ENCODE measurements at places on chromosomes 3 and 15.
A peak's percentile ranks its signal among the peaks of the same experiment; 100 is the strongest.

DNA sequence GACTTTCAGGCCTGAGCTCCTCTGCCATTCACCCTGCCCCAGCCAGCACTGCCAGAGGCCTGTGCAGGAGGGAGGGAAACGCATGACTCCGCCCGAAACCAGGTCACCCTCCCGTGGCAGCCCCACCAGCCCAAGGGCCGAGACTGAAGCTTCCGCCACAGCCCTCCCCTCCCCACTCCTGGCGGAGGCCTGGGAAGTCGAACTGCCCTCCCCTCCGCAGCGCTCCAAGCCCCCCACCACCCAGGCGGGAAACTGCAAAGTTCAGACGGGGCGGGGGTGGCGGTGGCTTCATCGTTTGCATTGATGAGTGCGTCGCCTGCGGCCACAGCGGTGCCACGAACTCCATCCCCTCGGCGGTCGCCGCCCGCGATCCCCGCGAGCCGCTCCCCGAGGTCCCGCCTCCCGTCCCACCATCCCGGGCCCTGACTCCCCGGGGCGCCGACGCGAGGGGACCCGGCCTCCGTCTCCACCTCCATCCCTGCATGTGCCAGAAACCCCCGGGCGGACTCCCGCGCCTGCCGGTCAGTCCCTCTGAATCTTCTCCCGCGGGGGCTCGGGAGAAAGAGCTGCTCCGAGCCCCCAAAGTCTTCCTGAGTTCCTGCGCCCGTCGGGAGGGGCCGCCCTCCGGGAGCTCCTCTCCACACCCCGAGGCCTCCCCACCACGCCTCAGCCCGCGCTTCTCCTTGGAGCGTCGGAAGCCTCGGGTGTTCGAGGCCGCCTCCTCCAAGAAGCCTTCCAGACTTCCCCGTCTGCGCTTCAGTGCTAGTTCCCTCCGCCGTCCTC lies 698 bp downstream of the MELTF start:
- DNase-seq = no peak

- DNase-seq = no peak
Observed at GRCh38 chr15:60644903-60645302, 166.0 kb upstream of the ICE2 start.

GRCh38 chr3:98180319-98180890 lies 13.9 kb downstream of the OR5H15 start:
- DNase-seq = no peak

DNA sequence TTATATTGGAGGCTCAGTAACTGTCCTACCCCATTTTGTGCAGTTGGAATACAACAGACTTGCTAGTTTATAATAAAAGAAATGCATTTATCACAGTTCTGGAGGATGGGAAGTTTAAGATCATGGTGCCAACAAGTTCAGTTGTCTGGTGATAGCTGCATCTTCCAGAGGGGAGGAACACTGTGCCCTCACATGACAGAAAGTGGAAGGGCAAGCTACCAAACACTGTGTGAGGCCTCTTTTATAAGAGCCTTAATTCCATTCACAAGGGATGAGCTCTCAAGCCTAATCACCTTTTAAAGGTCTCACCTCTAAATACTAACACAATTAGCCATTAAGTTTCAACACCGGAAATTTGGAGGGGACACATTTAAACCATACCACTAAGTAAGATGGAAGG lies 1073.9 kb downstream of the PLOD2 start:
- no peak for DNase-seq

- no peak for DNase-seq
Observed at GRCh38 chr15:93706495-93707292, 524.7 kb upstream of the MCTP2 start.

DNA sequence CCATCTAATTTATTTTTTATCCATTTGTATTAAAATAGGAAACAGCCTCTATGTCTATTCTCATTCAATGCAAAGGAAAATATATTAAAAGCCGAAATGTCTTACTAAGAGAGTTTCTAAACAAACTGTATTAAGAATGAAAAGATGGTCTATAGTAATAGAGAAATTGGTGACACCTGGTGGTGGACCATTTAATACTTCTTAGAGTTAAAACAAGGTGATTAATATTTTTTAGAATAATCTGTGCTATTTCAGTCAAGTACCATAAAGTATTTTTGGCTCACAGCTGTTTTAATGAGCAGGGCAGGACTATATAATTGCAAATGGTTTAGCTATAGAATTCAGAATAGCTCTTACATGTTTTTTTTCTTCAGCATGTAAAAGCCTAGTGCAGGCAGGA lies 55.7 kb downstream of the SYNPR start:
- DNase-seq = no peak

DNA sequence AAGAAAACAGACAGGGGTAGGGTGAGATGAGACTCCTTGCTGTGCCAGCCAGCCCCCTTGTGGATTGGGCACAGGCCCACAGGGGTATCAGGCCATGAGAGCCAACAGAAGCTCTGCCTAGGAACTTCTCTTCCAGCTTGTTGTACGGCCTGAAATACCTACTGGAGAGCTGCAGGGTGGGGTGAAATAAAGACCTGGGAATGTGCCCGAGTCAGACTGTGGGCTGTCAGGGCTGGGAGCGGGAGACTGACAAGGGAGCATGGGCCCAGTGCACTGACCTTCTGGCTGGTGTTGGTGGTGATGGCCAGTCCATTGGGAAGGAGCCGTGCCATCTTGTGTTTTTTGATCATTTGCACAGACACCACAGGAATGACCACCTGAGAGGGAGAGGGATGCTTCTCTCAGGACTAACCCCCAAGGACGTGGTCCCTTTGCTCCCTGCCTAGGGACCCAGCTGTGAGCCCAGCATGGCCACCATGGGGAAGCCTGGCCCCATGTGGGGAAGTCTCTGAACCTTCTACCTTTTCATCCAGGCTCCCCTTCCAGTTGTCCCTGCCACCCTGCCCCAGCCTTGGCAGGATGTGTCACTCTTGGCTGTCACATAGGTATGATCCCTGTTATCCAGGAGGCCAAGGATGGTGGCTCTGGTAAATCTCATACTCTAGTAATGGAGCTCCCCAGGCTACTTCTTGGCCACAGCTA lies 30.7 kb downstream of the GRAMD2A start:
- DNase-seq = no peak

- DNase-seq = no peak
Observed at GRCh38 chr15:38671675-38672254, 107.2 kb upstream of the RASGRP1 start.

GRCh38 chr15:41417418-41418195 lies 712 bp downstream of the RTF1 start:
- no peak for DNase-seq

GRCh38 chr3:34002569-34003100 lies 204.2 kb downstream of the PDCD6IP start:
- DNase-seq = no peak

- DNase-seq = peak; percentile 8
Observed at GRCh38 chr15:35308802-35309201, 223.7 kb upstream of the NANOGP8 start.

DNA sequence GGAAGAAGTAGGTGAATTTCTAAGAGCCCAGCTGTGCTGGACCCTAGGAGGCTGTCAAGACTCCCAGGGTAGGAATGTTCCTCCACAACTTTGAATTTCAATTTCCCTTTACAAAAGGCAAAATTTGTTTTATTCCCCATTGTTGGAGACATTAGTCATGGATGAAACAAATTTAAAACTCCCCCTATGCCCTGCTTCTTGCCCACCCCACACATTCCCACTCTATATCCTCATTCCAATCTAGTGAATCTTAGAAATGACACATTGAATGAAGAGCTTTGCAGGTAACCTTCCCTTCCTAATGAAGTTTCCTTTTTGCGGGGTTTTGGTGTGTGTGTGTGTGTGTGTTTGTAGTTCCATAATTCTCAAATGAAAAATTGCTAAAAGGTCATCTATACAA lies 72.6 kb downstream of the CCNL1 start:
- DNase-seq = no peak

DNA sequence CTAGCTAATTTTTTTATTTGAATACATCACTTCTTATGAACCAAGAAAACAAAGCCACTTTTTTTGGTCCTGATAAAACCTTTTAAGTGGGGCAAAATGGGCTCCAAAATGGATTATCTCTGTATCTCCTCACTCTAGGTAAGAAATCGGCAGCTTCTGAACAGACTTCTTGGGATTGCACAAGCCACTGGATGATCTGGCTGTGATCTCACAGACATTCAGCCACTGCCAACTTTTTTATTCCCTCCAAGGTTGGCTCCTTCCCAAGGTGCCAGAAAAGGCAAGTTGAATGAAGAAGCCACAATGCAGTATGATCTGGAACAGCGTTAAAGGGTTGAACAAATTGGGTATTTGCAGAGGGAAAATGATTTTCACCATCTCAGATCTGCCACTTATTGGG lies 73.2 kb downstream of the PRICKLE2 start:
- peak; percentile 73 for DNase-seq

DNA sequence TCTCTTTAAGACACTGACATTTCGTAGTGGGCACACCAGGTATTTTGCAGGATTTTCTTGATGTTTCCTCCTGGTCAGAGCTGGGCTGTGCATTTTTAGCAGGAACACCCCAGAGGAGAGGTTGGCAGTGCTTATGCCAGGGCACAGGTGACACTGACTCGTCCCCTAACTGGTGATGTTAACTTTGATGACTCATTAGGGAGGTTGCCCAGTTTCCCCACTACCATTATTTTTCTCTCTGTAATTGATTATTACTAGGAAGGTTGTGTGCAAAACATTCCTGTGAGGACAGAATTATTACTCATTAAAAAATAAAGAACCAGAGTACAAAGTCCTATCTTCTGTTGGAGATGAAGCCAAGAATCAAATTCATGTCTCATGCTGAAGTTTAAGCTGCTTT lies 394.5 kb downstream of the GABRG3 start:
- DNase-seq = no peak

DNA sequence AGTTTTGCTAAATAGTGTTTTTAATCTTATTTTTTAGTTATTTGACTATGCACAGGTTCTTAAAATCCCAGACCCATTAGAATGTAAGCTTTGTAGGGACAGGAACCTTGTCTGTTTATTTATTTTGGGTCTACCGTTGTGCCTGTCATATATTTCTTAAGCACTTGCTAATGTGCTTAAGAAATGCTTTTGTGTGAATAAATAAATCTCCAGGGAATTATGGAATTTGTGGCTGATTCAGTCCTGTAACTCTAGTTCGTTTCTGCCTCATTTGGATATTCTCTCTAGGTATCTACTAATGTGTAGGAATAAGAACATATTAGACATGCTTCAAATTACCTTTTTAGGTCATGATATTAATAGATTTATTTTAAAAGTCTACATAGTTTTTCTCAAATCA lies 161.6 kb downstream of the LPP start:
- no peak for DNase-seq

DNA sequence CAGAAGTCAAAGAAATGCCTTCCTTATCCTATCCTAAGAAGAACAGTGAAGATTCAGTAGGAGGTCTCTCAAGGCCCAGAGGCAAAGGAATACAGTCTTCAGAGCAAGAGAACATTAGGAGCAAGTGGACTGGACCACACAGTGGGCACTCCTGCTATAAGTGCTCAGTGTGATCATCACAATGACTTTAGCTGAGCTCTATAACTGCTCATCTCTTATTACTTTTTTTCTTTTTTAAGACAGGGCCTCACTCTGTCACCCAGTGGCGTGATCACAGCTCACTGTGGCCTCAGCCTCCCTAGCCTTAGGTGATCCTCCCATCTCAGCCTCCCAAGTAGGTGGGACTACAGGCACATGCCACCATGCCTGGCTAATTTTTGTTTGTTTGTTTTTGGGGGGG lies 48.1 kb downstream of the COL8A1 start:
- no peak for DNase-seq

GRCh38 chr3:101134331-101134730 lies 141.1 kb upstream of the ABI3BP start:
- no peak for DNase-seq

DNA sequence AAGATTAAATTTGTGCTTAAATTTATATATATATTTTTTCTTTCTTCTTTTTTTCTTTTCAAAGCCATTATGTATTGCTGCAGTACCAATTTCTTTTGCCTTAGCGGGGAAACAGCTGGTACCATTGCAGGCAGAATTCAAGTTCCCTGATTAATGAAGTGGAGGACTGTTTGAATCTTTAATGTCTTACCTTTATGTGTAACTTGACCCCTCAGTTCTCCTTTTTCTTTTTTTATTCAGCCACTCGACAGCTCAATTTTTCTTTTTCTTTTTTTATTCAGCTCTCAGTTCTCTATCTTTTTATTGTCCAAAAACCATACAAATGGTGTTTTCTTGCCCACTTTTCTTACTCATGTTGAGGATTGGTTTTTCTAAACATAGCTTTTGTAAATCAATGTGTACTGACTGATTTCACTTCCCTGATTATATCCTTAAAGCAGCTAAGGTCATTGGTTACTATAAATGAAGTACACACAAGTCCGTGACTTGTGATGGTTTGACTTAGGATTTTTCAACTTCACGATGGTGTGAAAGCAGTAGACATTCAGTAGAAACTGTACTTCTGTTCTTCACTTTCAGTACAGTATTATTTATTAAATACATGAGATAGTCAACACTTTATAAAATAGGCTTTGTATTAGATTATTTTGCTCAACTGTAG lies 22.8 kb downstream of the ATP2C1 start:
- DNase-seq = no peak

DNA sequence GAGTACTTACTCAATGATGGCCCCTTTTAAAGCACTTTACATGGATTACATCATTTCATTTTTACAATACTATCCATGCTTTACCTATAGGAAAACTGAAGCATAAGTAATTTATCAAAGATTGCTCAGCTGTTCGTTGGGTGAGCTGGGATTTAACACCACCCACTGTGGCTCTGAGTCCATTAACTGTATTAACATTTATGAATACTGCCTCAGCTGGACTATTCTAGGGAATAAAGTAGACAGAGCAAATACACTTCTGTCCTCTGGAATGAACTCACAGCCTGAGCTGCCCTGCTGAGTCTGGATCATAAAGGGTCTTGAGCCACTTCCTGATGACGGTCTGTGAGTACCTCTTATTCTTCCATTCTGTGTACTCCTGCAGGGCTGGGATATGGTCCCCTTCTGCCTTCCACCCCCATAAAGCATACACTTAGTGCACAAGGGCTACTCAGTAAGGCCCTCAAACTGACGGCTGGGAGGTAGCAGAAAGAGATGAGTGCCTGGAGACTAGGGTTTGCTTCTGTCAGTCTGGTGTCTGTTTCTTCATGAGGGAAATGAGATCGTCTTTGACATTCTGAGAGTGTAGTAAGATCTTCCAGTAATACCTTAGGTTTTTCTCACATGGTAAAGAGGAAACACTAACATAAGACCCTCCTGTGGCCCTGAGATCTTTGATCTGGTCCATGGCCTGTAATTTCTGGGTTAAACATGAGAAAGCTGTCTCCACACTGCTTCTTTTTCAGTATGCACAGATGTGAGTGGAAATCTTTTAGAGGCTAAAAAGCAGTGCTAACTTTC lies 12.6 kb upstream of the ST6GAL1 start:
- no peak for DNase-seq

All from astrocyte of the cerebellum (primary cell).